ENCODE measurements at places on chromosomes 2 and 18.

- no peak for DNase-seq
Observed at GRCh38 chr2:158616480-158617000, 159.8 kb downstream of the PKP4 start.

DNA sequence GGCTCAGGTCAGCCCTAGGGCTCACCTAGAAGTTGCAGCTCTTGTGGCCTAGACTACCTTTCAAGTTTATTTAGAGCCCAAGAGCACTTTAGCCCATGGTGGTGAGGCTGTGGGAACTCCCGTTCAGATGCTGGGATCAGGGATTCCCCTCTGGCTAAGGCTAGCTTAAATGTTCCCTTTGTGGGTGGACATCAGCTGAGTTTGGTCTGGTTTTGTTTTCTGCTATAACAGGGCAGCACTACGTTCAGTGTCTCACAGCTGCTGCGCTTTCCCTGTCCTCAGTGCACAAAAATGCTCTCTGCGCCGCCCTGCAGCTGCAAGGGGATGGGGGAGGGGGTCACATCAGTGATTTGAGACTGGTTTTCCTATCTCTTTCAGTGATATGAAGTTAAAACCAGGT lies 170.5 kb upstream of the KCNJ3 start:
- DNase-seq: no peak

DNA sequence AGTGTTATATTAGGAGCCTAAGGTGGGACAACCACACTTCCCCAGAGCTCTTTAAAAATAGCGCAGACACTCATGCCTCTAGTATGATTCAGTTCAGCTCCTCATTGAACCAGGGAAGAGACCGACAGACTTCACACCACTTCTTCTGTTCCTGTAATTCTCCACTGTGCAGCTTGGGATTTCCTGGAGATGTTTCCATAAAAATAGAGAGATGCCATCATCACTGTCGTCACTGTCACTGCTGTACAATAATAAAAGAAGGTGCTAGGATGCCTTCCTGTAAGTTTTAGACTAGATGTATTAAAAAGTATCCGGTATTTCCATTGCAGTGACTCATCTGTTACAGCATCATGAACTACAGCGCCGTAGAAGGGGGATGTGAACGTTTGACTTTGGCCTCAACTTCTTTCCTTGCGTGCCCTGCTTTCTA lies 110.9 kb downstream of the FAM210A start:
- no peak for DNase-seq

GRCh38 chr2:26978061-26978596 lies 7.7 kb downstream of the MAPRE3 start:
- no peak for DNase-seq

DNA sequence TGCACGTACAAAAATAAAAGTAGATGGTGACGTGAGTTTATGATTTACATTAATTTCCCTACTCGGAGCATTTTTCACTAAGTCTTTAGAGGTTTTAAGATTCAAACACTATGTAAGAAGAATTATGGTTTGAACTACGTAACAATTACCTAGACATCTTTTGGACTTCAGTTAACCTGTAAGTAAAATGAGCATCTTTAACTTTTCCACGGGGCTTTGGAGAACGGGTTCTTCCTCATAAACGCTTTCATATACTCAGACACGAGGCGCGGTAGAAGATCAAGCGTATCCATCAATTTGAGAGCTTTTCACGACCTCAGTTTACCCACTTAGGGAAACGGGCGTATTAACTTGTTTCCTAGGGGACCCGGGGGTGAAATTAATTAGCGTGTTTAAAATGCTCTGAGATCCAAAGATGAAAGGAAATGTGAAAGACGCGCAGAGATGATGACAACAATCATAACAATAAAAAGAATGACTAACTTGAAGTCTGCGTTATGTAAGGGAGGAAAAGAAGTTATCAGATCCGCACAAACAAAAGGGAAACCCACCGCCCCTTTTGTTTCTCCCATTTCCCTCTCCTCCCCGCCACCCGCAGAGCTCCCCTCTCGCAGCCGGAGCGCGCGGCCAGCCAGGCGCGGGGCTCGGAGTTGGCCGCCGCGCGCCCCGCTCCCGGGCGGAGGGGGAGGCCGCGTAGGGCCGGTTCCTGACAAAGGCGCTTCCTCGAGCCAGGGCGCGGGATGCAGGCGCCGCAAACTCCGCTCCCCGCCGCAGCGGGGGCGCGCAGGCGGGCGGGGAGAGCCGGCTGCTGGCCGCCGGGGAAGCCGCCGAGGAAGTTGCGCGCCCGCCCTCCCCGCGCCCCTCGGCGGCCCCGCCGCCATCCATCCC lies 807 bp downstream of the PELI1 start:
- peak; percentile 60 for DNase-seq

DNA sequence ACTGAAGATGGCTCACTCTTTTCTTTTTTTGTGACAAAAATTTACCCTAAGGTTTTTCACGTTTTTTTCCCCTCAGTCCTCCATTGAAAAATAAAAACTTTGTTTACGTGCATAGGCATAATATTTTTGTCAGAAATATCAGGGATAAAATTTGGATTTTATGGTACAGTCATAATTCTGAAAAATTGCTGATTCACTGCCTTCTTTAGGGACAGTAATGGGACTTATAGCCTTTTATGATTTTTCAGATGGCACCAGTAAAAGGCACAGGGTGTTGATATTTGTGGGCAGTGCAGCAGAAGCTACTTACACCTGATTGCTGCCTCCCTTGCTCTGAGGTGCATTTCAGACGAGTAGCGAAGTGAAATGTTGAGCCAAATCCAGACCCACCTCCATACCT lies 139.4 kb upstream of the CDCA7 start:
- no peak for DNase-seq

Measured in KBM-7 (cell line).